ENCODE measurements at places on chromosomes 11 and 22.

DNA sequence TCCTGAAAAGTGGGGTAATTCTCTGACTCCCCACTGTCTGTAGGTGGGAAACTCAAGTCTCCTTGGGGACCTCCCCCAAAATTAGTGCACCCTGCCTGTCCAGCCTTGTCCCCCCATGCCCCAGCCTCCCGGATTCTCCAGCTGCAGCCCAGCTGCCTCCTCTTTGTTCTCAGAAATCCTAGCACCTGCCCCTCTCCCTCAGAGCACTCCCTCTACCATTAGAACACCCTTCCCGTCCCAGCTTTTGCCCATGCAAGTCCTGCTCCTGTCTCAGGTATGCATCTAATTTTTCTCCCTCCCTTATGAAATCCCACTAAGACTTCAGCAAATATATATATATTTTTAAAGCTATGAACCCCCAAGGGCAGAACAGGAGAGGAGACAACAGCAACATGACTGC, 37.3 kb downstream of the LRFN4 start:
- no peak for DNase-seq

DNA sequence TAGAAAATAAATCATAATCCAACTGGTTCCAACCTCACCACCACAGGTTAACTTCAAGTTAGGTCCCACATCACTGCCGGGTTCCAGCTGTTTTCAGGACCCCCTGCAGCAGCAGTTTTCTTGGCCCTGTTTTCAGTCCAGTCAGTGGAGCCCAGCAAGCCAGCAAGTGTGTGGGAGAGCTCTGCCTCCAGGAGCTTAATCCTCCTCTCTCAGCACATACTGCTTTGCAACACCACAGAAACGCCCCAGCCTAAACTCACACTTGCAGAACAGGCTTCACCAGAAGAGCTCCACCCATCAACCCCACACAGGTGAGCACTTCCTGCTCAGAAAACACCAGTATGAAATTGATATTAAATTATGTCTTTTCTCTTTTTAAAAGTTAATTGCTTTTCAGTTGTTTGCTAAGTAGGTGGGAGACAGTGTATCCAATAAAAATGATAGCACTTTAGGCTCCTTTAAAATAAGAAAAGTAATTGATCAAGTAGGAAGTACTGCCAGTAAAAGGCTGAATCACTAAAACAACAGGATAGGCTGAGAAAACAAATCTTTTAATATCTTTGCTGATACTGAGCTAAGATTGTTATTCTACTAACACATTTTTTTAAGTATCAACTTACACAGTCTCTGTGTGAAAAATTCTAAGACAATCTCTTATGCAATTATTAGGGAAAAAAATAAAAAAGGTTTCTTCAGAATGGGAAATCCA, 81.5 kb upstream of the TP53AIP1 start:
- peak; percentile 5 for DNase-seq

DNA sequence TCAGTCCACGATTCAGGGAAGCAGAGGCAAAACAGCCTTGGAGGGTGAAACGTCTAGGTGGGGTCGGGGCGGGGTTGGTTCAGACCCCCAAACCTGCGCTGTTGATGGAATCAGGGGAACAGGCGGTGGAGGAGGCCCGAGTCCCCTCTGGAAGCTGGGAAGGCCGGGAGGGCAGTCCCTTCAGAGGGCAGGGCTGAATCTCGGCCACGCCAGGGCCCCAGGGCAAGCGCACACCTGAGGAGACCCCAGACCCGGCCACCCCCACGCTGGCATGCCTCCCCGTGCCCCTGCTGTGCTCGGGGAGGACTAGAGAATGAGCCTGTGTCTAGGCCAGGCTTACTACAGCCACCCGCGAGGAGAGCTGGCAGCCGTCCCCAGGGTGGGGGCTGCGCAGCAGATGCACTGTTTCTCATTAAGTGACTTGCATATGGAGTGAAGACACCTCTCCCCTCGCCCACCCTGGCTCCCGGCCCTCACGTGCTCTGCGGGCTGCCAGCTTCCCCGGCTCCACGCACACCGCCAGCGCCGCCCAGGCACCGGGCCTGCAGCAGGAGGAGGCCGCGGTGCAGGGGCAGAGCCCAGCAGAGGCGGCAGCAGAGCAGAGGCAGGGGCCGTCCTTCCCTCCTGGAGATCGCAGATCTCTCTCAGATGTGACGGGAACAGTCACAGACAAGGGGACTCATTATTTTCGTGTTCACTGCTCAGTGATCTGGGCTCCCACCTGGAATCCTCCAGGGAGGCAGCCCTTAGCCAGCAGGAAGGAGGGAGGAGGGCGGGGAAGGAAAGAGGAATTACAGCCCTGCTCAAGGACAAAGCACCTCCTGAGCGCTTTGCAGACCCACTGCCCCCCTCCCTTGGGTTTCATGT, 47.1 kb upstream of the OPCML start:
- DNase-seq: no peak

GRCh38 chr11:47628026-47628425, 14.3 kb downstream of the MTCH2 start:
- no peak for DNase-seq

DNA sequence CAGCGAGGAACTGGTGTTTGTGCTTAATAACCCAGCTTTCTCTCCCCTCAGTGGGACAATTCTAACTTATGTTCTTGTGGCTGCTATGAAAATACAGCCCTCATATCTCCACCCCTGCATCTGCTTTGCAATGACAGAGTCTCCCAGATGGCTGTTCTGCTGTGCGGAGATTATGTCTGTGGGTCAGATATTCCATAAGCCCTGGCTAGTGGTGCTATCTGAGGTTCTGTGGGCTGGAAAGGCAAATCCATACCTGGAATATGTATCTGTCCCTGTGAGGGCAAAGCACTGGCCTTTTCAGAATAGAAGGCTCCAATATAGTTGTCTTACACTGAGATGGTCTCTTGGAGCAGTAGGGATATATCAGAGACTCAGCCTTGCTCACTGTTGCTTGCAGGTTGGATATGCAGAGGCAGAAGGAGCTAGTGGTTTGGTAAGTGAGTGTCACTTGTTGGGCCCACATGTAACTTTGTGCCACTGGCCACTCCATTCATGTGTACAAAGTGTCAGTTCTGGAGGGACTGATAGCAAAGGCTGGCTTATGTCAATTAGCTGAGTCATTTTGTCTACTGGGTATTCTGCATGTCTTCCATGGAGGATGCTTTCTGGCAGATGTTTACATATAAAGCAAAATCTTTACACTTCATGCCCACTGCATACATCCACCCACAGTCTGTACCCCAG, 246.6 kb downstream of the FAM76B start:
- DNase-seq: no peak

GRCh38 chr11:71078482-71078881, 173.9 kb downstream of the SHANK2 start:
- DNase-seq: peak; percentile 13

DNA sequence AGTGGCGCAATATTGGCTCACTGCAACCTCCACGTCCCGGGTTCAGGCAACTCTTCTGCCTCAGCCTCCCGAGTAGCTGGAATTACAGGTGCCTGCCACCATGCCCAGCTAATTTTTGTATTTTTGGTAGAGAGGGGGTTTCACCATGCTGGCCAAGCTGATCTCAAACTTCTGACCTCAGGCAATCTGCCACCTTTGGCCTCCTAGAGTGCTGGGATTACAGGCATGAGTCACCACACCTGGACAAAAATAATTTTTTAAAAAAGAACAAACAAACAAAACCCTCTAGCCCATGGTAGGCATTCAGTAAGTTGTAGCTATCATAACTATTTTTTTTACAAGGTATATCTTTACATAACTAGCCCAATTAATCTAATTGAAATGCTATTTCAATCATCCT, 73.9 kb upstream of the CAPRIN1 start:
- DNase-seq: no peak

DNA sequence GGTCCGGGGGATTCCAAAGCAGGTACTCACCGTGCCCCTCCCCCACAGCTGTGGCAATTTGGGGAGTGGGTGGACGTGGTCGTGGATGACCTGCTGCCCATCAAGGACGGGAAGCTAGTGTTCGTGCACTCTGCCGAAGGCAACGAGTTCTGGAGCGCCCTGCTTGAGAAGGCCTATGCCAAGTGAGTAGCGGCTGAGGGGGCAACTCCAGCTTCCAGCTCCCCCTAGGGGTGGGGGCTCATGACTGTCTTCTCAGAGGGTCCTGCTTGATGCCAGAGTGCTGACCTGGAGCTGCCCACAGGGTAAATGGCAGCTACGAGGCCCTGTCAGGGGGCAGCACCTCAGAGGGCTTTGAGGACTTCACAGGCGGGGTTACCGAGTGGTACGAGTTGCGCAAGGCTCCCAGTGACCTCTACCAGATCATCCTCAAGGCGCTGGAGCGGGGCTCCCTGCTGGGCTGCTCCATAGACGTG, 4.2 kb downstream of the CAPN1 start:
- DNase-seq: no peak

GRCh38 chr22:39839917-39840510, 53.5 kb downstream of the ENTHD1 start:
- DNase-seq: no peak

GRCh38 chr11:11977206-11977938, 31.1 kb downstream of the DKK3 start:
- peak; percentile 96 for DNase-seq

- DNase-seq: peak; percentile 80
Observed at GRCh38 chr11:130023204-130023603, 20.6 kb upstream of the PRDM10 start.

- no peak for DNase-seq
Observed at GRCh38 chr11:112650527-112650926, 310.7 kb upstream of the NCAM1 start.

DNA sequence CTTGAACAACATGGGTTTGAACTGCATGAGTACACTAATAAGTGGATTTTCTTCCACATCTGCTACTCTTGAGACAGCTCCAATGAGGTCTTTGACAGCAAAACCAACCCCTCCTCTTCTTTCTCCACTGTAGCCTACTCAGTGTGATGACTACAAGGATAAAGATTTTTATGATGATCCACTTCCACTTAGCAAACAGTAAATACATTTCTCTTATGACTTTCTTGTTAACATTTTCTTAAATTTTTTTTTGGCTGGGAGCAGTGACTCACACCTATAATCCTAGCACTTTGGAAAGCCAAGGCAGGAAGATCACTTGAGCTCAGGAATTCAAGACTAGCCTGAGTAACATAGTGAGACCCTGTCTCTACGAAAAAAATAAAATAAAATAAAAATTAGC, 9.9 kb upstream of the EIF4G2 start:
- DNase-seq: peak; percentile 95

DNA sequence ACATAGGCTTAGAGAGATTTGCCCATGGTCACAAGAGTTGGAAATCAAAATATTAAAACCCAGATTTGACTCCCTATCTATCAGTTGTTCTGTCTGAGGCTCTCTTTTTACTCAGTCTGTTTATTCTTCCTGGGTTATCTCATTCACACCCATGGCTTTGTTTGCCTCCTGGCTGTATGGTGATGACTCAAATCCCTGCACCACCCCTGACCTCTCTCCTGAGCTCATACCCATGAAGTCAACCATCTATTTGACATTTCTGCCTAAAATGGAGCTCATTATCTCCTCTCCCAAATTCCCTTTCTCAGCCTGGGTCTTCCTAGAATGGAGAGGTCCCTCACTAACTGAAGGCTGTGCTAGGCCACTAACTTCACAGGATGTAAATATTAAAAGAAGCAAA, 27.8 kb upstream of the CCDC134 start:
- no peak for DNase-seq

DNA sequence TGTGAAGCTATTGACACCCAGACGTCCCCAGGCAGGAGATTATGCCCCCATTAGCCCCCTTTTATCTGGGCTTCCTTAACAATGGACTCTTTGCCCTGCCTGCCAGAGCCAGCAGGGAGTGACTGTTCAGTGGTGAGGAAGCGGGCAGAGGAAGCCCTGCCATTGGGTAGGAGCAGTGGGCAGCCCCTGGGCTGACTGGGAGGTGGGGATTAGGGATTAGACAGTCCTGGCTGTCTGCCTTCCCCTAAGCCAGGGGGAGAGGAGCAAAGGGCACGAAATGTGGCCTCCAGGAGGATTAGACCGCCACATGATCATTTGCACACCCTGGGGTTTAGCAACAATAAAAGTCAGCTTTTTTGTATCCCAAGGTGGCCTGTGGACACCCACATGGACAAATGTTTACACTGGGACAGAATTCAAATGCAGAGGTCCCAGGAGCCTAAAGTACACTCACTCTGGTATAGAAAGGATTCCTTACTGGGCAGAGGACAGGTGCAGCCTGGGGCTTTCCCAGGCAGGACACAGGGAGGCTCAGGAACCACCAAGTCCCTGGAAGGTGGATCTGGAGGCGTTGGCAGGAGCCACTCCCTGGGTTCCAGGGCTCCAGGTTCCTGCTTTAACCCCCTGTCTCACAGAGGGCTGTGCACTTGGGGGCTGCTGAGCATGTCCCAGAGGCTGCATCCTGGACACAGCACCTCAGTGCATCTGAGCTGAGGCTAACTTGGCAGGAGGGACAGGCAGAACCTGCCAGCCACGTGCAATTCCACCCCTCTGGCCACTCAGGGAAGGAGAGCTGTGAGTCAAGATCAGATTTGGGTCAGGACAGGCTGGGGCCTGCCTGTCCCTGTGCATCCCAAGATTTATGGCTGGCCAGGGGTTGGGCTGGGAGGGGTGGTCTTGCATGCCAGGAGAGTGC, 2.1 kb downstream of the PNPLA3 start:
- DNase-seq: peak; percentile 53

DNA sequence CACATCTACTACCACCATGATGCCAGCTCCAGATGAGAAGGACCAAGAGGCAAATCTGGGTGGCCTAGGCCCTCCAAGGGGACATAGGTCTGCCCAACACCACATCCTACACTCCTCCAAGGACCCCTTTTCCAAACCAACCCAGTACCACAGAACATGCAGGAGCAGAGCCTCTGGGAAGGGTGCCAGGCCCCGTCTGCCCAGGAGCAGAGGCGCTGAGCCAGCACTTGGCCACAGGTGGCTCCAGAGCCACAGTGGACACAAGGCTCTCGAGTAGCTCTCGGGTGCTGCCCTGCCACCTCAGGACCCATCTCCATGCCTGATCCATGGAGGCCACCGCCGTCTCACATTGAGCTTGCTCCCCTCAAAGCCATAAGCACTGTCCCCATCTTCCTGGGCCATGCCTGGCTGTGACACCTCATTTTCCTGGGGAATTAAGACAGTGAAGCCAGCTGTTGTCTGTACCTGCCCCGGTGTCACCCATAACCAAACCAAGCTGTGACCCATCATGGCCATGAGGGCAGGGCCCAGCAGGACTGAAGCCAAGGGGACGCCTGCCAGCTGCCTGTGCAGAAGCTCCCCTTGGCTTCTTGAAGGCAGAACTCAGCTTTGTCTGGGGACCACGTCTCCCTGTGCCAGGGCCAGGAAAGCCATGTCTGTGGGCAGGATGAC, 7.4 kb downstream of the MOB2 start:
- DNase-seq: no peak

DNA sequence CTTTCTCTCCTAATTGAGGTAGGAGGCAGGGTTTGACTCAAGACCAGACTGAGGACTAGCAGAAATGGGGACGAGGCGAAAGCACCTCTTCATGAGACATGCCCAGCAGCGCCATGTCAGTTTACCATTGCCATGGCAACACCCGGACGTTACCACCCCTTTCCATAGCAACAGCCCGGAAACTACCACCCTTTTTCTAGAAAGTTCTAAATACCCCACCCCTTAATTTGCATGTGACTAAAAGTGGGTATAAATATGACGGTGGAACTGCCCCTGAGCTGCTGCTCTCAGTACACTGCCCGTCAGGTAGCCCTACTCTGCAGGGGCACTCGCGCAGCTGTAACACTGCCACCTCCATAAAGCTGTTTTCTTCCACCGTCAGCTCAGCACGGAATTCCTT, 5.9 kb upstream of the RAC2 start:
- no peak for DNase-seq

- peak; percentile 18 for DNase-seq
Observed at GRCh38 chr11:72642884-72643522, 31.2 kb downstream of the PDE2A start.

GRCh38 chr11:128018692-128019091, 568.7 kb downstream of the ETS1 start:
- DNase-seq: no peak

GRCh38 chr11:76293189-76293631, 86.9 kb upstream of the WNT11 start:
- no peak for DNase-seq

All from LHCN-M2 (cell line).